Activated CD4-positive, alpha-beta T cell treated with anti-CD3 and anti-CD28 coated beads, Interleukin-2, amount 10 ng/mL, durations not matched to agents 24 days and 14 days (primary cell): ENCODE measurements at places on chromosomes 6 and 20. TPM values are rescaled to one million over a fixed set of nuclear protein-coding genes. Genes with fewer than 3 reads are reported as not detected.

GRCh38 chr20:32189691-32190615 is 17.6 kb downstream of the PLAGL2 start:
- peak; percentile 77 for DNase-seq

DNA sequence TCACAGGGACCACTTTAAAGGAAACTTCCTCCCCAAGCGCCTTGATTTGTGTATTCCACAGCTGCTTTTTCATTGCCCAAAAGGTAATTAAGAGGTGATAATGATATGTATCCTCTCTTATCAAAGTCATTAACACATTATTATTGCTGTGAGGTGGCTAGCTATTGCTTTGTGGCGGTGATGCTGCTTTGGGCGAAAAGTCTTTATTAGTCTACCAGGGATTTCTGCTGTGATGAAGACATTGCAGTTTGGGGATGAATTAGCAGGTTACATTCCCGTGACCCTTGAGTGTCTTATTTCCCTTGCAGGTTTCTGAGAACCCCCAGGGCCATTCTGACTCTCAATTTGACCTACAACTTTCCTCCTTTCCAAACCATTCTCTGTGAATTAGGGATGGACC is 143.4 kb upstream of the SOX4 start:
- no peak for DNase-seq

- DNase-seq: no peak
Observed at GRCh38 chr20:10051185-10051584, 16.4 kb downstream of the ANKEF1 start.

DNA sequence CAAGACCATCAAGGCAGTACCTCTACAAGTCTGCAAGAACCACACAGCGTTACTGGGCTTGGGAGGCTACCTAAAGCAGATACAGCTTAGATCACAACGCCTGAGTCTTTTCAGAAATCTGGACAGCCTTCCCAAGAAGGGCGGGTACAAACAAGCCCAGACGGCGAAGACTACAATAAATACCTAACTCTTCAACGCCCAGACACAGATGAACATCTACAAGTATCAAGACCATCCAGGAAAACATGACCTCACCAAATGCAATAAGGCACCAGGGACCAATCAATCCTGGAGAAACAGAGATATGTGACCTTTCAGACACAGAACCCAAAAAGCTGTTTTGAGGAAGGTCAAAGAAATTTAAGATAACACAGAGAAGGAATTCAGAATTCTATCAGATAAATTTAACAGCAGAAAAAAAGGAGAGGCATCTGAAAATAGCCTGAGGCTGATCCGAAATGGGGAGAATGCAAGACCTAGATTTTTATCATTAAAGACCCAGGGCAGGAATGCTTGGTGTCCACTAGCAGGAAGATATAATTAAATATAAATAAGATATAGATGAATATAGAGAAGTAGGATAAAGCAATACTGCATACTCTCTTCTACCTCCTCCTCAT is 131.7 kb upstream of the COL21A1 start:
- no peak for DNase-seq

The ACTL10 gene
- 3.7 TPM in 2 replicates for total RNA-seq

DNA sequence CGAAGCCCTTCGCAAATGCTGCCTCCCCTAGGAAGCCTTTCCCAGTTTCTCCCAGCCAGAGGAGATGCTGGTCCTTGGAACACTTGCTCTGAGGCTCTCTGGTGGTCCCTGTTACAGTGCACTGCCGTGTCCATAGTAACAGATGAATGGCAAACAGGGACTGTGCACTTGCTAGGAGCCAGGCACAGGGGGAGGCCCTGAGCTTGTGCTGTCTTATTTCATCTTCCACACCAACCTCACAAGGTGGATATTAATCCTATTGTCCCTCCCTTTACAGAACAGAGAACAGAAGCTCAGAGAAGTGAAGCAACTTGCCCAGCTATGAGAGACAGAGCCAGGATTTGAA is 19.0 kb downstream of the SRC start:
- no peak for DNase-seq

- DNase-seq: peak; percentile 82
Observed at GRCh38 chr6:36679043-36679833, 724 bp downstream of the CDKN1A start.

The CALHM6 gene
- 24.8 and 30.7 TPM in 2 replicates for total RNA-seq

The GRM1 gene
- total RNA-seq: not detected in 2 replicates

DNA sequence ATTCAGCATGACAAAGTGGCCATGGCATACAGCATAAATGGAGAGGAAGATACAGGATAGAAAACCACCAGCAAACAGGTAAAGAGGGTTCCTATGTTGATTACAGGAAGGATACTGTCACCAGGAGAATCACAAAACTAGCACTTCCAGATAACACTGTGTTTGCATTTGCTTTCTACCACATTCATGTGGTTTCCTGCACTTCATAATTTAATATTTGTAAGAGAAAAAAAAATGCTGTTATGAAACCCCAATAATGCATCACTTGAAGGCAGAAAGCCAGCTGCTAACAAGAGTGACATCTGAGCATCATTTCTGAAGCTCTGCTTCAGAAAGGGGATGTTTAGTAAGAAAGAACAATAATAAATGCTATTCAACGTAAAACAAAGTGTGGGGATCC is 106.6 kb downstream of the ATXN1 start:
- peak; percentile 68 for DNase-seq

DNA sequence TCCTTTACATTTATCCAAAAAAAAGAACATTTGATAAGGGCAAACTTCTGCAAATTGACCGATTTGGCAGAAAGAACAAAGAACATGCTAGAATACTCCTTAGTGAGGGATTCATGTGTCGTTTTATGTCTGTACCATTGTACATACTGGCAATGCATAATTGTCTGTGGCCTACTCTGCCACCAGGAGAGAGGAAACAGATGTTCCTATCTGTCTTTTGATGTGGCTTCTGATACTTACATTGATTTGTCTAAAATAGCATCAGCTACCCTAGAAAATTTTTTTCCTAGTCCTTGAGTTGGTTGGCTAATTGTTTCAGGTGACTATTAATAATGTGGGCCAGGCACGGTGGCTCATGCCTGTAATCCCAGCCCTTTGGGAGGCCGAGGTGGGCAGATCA is 654.1 kb downstream of the KIF16B start:
- no peak for DNase-seq

DNA sequence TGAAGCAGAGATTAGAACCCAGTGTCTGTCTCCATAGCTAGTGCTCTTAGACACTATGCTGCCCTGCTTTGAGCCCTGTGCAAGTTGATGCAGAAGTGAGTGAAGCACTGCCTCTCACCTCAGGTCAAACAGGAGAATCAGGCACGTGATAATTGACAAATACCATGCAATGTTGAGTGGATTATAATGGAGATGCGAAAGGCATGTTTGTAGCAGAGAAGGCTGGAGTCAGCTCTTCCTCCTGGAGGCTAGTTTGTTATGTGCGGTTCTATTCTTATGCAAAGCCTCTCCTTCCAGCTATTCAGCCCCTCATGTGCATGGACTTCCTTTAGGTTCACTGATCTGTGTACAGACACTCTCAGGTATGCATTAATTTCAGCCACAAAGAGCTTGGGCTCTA is 108.5 kb downstream of the MANEA start:
- no peak for DNase-seq

DNA sequence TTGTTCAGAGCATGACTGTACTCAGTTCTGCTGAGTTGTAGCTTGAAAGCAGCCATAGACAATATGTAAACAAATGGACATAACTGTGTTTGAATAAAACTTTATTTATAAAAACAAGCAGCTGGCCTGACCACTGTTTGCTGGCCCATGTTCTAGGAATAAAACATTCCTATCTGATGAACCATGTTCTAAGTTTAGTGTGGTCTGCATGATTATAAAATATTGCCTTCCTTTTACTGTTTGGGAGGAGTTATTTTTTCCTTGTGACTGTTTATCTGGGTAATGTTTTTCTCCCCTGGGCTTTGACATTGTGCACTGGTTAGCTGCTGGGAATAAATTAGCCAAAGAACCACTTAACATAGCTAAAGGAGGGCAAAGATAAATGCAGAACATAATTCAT is 55.1 kb downstream of the CDS2 start:
- no peak for DNase-seq

The SLC35F1 gene
- total RNA-seq: 0.05 TPM in 1 of 2 replicates, not detected in the other

The SNX5 gene
- total RNA-seq: 230 and 240 TPM in 2 replicates

The TRAPPC3L gene
- not detected in 2 replicates for total RNA-seq

The ENPP4 gene
- 5.3 and 6.0 TPM in 2 replicates for total RNA-seq

DNA sequence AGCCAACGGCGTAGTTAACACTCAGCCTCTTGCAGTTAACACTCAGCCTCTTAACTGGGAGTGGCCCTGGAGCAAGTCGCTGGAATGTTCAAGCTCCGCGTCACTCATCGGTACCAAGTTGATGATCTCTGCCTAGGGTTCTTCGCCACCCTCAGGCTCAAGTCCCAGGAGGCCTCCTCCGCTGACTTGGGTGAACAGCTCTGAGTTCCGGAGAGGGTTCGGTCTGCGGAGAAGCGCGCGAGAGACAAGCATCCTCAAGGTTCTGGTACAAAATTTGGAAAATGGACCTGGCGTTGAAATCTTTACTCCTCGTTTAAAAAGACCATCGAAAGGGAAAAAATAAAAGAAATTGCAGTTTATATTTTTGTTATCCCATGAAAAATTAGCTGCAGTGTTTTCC is 876 bp upstream of the DSP start:
- DNase-seq: no peak

The BTBD9 gene
- total RNA-seq: 12.3 and 12.4 TPM in 2 replicates

The CARMIL1 gene
- total RNA-seq: 1.4 and 1.6 TPM in 2 replicates

The PLAGL1 gene
- total RNA-seq: 14.6 and 19.8 TPM in 2 replicates

The FLRT3 gene
- total RNA-seq: not detected in 2 replicates

The TRIM40 gene
- total RNA-seq: not detected in 2 replicates

DNA sequence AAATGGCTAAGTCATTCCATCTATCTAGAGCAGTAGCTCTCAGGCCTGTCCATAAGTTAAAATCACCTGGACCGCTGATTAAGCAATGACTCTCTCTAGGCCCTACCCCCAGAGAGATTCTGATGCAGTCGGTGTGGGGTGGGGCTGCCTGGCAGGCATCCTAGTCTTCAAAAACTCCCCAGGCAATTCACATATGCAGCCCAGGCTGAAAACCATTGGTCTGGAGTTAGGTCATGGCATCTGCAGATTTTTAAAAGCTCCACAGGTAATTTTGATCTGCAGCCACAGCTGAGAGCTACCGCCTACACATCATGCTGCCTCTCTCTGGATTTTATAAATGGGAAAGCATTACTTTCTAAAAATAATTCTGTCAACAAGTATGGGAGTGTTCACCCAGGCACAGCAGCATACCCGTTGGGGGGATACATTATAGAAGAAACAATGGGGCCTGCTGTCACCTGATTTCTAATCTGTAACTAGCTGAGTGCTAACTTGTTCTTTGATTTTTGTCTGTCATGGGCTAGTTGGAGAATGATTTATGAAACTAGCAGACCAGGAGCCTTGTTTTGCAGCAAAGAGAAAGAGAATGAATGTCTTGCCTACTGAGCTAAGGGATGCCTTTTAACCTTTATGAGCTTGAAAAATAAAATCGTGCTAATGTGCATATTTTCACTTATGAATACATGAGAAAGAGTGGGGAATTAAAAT is 44.1 kb upstream of the ATXN1 start:
- DNase-seq: no peak

The SCRT2 gene
- total RNA-seq: not detected in 2 replicates

The VSX1 gene
- total RNA-seq: not detected in 2 replicates

The SAMD5 gene
- total RNA-seq: 0.05 and 0.07 TPM in 2 replicates

DNA sequence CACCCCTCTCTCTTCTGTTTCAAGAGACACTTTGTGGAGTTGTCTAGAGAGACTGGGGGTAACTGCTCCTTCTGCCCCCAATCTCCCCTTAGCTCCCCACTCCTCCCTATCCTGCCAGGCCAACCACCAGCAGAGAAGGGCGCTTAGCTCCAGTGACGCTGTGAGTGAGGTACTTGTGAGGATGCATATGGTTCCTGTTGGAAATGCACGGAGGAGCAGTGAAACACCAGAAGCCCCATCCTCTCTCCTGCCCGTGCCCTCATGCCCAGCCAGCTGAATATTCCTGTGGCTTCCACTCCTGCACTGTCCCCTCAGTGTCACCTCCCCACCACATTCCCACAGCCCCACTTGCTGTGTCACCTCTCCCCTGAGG is 11.9 kb downstream of the NT5E start:
- DNase-seq: no peak

The MMUT gene
- total RNA-seq: 12.4 and 13.1 TPM in 2 replicates

The HUS1B gene
- 2.1 and 3.3 TPM in 2 replicates for total RNA-seq

DNA sequence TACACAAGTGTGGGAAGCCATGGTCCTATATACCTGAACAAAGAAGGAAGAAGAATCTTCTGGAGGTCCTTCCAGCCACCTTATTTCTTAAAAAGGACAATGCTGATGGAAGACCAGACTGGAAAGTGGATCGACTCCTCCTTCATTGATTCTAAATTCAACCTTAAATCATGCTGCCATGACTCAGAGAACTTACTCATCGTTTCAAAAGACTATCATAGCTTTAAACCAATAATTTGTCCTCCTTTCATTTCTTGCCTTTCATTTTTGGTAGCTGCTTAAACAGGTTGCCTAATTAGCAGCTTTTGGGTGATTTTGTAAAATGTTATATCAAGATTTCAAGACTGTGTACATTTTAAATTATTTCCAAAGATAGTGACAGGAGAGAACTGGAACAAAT is 60.8 kb downstream of the RTN4IP1 start:
- no peak for DNase-seq

The METTL24 gene
- not detected in 2 replicates for total RNA-seq

GRCh38 chr6:15285682-15286294 is 39.9 kb downstream of the JARID2 start:
- DNase-seq: no peak

DNA sequence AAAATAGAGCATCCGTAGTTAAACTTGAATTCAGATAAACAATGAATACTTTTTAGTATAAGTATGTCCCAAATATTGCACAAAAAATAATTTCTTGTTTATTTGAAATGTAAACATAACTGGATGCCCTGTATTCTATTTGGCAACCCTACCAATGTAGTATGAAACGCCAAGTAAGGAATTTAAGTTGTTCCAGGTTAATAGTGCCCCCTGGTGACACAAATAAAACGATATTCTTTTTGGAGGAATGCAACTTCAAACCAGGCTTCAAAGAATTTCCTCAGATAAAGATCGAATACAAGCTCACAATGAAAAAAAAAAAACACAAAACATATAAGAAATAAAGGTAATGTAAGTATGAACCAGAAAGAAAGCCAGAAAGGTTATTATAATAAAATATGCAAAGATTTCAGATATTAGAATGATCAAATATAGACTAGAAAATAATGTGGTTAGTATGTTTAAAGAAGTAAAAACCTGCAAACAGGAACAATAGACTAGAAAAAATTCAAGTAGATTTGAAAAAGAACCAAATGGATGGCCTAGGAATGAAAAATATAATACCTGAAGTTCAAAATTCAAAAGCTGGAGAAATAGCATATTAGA is 18.4 kb upstream of the AKAP7 start:
- peak; percentile 62 for DNase-seq

GRCh38 chr6:32607263-32607987 is 17.8 kb upstream of the HLA-DRB1 start:
- no peak for DNase-seq
